ENCODE measurements at places on chromosomes 7 and 10.
A peak's percentile ranks its signal among the peaks of the same experiment; 100 is the strongest.

DNA sequence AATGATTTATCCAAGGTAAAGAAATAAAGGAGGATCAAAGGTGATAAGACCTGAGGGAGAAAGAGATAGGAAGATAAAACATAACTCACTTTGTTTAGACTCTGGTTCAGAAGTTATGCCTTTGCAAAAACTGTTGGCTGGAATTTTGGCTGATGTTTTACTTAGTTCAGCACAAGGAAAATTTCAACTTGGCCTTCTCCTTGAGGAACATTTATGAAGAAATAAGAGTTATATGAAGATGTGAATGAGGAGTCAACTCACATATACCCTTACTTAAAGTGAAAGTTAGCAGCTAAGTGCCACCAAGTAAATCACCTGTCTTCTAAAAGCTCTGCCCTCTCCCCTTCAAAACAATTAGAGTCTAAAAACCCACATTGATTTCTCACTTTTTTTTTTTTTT, 39.7 kb upstream of the COL1A2 start:
- DNase-seq: no peak

GRCh38 chr10:124892905-124893304, 49.0 kb upstream of the ZRANB1 start:
- no peak for DNase-seq

DNA sequence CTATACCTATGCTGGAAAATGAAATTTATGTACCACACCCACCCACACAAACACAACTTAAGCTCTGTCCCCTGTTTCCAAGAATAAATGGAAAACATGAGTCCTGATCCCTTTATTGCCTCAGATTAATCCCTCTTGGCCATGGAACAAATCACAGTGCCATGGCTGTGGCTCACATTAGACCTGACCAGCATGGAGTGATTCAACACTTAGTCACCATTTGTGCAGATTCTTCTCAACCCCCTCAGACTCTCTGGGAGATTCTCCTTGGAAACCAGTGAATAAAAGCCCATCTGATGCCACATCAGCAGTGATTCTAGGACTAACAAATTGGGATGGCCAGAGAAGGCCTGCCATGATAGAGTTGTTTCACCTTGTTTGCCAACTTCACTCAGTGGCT, 204.4 kb upstream of the TMEM72 start:
- DNase-seq: no peak

GRCh38 chr10:74558403-74558802, 268.0 kb upstream of the KAT6B start:
- DNase-seq: no peak

GRCh38 chr10:61888744-61889143, 12.8 kb upstream of the ARID5B start:
- no peak for DNase-seq

GRCh38 chr10:17609523-17610079, 7.6 kb downstream of the HACD1 start:
- no peak for DNase-seq

DNA sequence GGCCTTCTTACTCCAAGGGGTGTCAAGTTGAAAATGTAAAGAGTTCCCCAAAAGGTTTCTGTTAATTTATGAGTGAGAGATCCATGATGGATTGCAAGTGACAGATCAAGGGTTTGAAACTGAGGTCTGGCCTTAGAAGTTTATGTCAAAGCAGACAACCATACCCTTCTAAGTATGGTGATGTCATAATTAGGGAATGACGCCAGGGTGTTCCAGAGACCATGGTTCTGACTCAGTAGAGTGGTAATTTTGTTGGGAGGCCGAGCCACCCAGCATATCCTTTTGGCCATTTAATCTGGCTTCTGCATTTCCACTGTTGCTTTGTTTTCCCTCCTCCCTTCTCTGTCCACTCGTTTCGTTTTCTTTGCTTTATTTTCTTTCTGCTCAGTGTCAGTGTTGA, 2.7 kb downstream of the TRUB1 start:
- DNase-seq: no peak

GRCh38 chr7:20441346-20441745, 110.6 kb downstream of the ITGB8 start:
- no peak for DNase-seq

DNA sequence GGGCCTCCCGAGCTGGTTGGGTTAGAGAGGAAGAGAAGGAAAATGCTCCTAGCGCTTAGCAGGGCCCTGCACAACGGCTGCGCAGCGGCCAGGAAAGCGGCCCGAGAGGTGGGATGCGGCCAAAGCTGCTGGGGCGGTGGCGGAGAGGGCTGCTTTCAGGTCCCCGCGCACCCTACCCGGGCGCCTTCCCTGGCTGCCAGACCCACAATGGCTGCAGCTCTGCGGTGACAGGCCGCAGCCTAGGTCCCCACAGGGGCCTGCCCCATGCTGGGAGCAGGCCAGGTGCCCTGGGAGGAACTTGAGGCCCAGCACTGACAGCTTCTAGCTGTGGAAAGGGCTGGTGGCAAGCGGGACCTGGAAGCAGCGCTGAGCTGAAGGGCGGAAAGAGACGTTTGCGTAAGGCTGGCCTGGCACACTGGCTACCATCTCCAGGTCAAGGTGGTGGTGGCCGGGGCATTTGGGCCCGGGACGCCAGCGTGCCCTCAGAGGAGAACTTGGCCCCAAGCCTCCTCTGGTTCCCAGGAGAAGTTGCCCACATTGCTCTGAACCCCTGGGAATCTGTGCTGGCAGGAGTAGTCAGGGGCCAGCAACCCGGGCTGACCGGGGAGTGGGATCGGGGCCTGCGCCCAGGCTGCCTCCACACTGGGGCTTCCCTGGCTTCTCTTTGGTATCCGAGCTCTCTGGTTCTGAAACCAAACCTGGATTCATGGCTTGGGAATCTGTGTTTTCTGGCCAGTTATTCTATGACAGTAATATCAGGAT, 72.9 kb upstream of the ZNF804B start:
- no peak for DNase-seq

DNA sequence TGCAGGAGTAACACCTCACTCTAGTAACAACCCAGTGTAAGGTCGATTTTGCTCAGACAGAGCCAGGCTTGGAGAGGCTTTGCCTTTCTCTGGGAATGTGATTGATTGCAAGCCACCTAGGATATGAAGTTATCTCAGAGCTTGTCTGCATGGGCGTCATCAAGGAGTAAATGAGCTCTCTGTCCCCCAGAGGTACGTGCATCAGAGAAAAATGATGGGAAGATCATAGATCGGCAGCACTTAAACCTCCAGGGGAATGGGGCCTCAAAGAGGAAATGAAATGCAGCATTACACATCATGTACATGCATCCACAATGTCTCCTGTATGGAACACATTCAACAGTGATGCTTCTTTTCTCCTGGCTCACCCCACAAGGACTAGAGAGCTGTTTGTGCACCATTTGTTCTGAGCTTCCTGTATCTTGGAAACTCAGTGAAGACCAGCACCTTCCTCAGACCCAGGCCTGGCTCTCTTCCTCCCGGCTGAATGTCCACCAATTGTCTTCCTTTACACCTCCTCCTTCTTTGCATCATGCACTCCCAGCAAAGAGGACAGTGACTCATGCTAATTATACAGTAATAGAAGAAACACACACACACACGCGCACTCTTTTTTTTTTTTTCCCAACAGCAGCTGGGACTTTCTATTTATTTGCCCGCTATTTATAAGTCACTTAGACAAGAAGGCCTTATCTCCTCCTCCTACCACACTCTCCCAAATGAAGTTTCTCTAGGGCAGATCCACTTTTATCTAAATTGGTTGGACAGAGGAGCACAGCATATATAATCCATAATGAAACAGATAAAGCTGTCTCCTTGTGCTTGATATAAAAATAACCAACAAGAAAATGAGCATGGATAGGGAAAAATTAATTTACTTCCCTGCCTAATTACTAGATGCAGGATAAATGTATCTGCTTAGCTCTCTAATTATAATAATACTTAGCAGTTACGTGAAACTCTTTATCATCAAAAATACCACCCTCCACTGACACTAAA, 990.7 kb downstream of the CCSER2 start:
- DNase-seq: no peak

- peak; percentile 13 for DNase-seq
Observed at GRCh38 chr10:88728107-88728763, 22.2 kb downstream of the LIPK start.

DNA sequence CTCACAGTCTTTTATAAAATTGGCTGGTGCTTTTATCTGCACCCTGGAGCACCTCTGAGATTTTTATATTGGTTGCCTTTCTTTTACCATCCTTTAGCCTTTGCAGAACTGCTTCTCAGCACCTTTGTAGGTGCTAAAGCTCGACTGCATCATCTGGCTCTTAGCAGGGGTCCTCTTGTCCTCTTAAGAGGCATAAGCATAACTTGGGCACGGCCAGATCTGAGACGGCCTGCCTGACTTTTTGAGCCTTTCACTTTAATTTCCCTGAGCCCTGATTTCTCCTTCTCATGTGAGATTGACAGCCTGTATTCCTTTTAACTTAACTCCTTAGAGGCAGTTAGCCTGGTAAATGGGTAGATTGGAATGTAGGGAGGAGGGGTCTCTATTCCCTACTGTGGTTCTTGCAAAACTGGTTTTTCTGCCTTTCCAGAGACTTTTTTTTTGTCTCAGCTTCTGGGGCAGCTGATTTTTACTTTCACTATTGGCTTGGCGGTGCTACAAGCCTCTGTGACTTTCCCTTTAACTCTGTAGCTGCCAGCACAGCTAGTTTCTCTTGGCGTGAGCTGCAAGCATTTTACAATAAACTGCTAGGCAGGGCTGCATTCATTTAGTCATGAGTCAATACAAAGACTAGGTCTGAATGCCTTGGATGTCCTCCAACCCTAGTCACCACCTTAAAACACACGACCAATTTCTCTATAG, 24.0 kb downstream of the ZPBP start:
- no peak for DNase-seq

GRCh38 chr10:91536111-91536510, 96.8 kb downstream of the PPP1R3C start:
- DNase-seq: no peak

- peak; percentile 59 for DNase-seq
Observed at GRCh38 chr10:11684717-11685645, 57.2 kb upstream of the ECHDC3 start.
